Posterior cingulate gyrus (tissue), 11 donors: ENCODE measurements at places on chromosomes 2 and 18.

DNA sequence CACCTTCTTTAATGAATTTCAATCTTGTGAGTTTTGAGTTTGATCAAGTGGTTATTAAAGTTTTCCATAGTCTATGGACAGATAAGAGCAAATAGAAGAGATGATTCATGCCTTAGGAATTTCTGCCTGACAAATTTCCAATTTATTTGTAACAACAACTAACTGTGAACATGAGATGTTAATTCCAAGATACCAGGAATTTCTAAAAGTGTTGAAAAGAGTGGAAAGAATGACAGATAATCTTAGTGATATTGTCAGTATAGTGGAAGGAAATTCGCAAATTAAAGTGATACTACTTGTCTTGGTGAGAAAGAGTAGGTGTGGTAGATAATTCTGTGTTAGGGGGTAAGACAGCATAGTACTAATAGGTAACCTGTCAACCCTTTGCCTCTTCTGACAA lies 82.4 kb downstream of the AGPS start:
- DNase-seq: no peak

- no peak for DNase-seq
Observed at GRCh38 chr18:77992057-77992456, 742.4 kb downstream of the GALR1 start.

DNA sequence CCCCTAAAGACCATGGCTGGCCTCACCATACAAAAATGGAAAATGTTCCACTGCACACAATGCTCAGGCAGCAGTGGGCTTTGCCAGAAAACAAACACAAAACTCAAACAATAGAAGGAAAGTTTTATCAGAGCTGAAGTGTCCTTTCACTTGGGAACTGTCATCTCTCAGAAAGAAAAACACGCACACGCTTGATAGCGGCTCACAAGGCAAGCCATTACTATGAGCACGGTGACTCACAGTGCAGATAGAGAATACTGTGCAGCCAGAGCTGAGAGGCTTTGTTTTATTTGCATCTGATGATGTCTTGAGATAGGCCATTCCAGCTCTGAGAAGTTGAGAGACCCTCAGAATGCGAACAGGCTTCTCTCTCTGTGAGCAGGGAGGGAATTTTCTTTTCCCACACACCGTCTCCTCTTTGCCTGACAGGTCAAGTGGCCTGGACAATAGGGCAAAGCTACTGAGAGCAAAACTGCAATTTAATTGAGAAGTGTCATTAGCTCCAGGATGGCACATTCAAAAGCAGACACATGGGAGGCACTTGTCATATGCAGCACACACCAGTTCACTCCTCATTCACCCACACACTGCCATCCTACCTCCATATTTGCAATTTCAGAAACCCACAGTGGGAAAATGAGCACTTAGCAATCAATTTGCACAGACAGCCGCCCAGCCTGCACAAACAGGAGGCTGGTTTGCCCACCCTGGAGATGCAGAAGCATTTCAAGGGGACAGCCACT lies 236.6 kb downstream of the SS18 start:
- DNase-seq: no peak

DNA sequence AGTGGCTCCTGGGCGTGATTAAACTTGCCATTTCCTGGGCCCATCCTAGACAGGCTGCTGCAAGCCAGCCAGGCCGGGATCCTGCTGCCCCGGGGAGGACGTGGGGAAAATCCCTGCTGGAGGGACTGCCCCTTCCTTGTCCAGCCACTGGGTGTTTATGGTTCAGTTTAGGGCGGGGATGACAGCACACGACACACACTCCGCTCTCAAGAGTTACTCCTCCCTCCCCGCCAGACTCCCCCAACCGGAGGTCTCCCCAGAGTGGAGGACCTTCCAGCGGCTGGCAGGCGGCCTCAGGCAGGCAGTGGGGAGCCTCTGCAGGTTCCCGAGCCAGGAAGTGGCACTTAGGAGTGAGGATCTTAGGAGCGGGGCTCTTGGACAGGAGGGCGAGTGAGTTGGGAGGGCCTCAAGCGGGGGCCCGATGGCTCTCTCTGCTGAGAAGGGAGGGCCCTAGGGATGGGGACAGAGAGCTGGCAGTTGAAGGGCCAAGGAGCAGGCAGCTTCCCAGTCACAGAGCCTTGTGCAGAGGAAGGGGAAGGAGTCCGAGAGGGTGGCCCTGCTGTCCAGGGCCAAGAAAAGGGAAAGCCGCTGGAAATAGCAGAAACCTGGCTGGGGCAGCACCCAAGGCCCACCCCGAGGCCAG lies 5.7 kb upstream of the GPR35 start:
- no peak for DNase-seq

DNA sequence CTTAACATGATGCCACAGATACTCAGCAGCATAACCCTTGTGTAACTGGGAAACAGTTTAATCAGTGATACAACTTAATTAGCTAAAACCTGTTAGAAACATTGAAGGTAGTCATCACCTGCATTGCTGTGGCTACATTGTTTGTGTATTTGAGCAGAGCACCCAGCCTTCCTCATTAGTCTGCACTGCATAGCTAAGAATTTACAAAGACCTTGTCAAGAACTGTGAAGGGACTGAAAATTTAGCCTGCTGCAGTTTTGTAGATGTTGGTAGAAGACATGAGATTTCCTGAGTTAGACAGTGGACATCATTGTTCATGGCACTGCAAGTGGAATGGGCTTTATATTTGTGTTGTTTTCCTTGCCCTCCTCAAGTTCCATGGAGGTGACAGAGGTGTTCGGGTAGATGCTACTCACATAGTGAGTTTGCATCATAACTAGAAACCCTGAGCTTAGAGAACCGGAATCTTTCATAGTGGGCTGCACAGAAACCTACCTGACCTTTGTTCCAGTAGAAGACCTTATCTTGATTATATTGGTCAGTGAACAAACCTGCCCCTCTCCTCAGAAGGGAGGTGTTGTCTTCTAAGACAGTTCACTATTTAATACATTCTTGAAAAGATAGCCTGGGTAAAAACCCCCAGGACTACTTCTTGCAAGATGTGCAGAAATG lies 12.5 kb downstream of the VAPA start:
- no peak for DNase-seq

- DNase-seq: no peak
Observed at GRCh38 chr2:208189069-208189809, 591 bp downstream of the C2orf80 start.

- DNase-seq: no peak
Observed at GRCh38 chr2:2701813-2702212, 370.7 kb upstream of the MYT1L start.

- DNase-seq: no peak
Observed at GRCh38 chr2:184581391-184581790, 16.9 kb upstream of the ZNF804A start.

DNA sequence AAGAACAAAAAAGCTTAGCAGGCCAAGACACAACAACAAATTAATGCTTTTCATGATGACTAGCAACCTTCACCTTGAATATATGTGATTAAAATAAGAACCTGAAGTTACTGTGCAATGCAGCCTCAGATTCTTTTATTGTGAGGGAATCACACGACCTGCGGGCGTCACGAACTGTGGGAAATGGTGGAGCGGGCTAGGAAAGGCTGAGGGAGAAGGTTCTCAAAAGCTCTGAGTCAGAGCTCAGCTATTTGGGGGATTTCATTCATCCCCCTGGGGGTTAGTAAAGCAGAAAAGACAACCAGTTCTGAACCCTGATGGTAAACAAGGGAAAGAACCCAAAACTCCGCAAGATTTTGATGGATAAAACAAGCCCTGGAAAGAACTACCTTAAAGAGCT lies 89.3 kb upstream of the NCKAP5 start:
- no peak for DNase-seq

DNA sequence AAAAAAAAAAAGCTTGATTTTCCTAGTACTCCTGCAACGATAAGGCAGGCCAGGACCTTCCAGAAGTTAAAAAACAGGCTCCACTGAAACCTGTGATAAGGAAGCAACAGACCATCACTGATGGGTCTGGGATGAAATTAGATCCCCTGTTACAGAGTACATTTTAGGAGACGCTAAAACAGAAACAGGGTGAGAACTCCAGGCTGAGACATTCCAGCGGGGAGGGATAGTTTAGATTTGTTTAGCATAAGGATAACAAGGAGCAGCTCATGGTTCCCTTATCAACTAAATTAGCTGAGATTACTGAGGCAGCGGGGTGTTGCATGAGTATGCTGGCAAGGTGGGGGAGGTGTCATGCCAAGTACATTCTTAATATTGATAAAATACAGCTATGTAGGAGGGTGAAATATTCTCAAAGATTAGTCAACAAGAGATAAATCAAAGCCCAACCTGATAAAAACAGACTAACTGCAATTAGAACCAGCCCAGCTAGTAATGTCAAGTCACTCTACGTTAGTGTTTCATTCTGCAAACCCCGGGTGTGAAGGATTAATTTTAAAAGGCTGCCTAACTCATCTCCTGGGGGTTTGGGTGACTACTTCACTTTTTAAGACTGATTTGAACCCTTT lies 75.0 kb upstream of the BZW1 start:
- DNase-seq: no peak

GRCh38 chr18:10013621-10014543 lies 100.1 kb downstream of the VAPA start:
- DNase-seq: no peak

GRCh38 chr2:217981084-217981730 lies 21.6 kb downstream of the TNS1 start:
- no peak for DNase-seq

DNA sequence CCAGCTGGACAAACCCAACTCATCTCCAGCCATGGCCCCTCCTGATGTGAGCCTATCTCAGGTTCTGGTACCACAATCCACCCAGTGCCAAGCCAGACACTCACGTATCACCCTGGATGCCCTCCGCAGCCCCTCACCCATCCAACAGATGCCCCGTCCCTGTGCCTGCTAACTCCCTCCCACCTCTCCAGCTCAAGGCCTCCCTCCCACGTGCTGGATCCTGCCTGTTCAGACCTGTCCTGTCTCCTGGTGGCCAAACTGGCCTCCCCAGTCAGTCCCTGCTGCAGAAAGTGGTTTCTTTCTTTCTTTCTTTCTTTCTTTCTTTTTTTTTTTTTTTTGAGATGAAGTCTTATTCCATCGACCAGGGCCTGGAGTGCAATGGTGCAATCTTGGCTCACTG lies 86.2 kb downstream of the RRM2 start:
- no peak for DNase-seq

DNA sequence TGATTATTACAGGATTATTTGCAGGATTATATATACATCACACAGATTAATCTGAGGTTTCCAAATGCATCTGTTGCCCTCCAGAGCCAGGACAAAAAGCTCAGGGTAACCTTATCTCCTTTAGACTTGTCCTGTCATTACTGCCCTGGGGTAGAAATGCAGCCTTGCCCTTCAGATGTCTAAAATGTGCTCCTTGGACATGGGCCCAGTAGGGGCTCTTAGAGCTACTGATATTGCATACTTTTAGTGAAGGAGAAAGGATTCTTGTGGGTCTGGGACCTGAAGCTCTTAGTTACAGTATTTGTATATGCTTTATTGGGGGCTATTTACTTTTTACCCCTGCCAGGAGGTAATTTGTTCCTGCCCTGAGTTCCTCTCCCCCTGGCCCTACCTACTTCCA lies 56.1 kb downstream of the PRKRA start:
- DNase-seq: no peak

DNA sequence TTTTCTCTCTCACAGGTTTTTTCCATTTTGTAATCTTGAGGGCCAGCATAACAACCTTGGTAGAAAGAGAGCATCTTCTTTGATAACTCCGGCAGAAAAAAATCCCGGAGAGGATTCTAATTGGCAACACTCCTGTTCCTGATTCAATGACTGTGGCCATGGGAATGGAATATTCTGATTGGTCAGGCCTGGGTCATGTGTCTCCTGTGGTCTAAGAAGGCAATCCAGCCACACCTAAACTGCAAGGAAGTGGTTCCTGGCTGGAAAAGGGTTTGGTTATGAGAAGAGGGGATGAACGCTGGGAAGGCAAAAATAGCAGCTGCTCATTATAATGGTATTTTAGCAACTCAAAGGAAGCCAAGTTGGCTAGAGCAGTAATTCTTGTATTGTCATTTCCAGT lies 24.8 kb upstream of the ZNF638 start:
- no peak for DNase-seq
